Aorta (tissue), 5 donors: ENCODE measurements at places on chromosomes 16 and 17. TPM values are rescaled to one million over a fixed set of nuclear protein-coding genes. Genes with fewer than 3 reads are reported as not detected.

GRAPL gene
- total RNA-seq = 6.6 TPM

USB1 gene
- total RNA-seq = 41.3 TPM

CRHR1 gene
- total RNA-seq = not detected

MRPL10 gene
- 28.6 TPM for total RNA-seq

DHX8 gene
- total RNA-seq = 45.3 TPM

SCARF1 gene
- total RNA-seq = 13.8 TPM

IL17C gene
- total RNA-seq = not detected

KLHL10 gene
- 0.36 TPM for total RNA-seq

- H3K27ac ChIP-seq = no peak overlapping the region
- H3K4me3 ChIP-seq = no peak overlapping the region
- DNase-seq = peak; percentile 19
- no peaks in the 10 kb centered on the region for H3K27me3 ChIP-seq
- no peaks in the 10 kb centered on the region for H3K4me1 ChIP-seq
These were observed 152.7 kb upstream of the CHMP6 start for GRCh38 chr17:80839026-80839345.

DNA sequence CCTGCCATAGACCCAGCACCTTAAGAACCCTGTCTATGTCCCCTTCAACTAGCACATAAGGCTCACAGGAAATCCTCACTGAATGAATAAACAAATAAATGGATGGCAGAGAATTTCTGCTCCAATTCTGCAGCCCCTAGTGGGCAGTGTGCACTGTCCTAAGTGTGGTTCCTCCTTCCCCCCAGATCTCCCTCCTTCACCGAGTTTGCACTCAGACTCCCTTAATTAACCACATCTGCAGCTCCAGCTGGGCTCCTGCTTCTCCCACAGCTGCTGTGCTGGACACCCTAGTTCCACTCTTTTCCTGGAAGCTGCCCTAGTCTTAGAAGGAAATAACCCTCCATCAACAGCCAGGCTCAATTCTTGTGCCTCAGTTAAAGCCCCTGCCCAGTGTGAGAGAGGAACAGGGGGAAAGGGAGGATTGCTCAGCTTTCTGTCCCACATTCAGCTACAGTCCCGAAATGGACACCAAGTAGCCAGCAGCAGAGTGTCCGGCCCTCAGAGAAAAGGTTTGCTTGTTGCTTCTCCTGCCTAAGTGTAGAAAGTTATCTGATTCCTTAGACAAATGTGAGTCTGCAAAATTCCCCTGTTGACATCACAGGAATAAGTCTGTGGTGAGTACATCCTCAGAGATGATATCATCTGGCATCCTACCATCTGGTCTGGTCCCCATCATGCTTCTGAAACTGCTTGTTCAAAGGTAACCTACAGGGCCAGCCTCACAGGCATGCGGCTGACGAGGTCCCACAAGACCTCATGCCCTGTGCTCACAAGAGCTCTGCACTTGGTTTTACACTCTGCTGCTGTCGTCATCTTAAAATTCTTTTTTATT, 12.3 kb downstream of the LRRC3C start:
- H3K27ac ChIP-seq = no peak overlapping the region
- H3K4me1 ChIP-seq = no peaks in the 10 kb centered on the region
- H3K4me3 ChIP-seq = no peak overlapping the region
- no peaks in the 10 kb centered on the region for H3K27me3 ChIP-seq

DNA sequence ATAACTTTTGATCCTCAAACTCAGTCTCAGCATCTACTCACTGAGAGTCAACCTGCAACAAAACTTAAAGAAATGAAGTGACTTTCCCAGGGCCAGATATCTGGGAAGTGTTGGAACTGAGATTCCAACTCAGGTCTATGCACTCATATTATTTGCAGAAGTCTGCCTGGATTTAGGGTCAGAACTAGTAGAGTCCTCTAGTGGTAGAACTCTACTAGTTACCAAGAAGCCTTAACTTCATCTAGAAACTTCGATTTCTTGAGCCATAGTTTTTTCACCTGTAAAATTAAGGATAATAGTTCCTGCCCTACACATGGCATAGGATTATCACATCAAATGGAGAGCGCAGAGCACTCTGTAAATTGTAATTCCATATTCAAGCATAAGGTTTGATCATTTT, 23.4 kb upstream of the KRT24 start:
- no peak for DNase-seq
- no peaks in the 10 kb centered on the region for H3K36me3 ChIP-seq
- no peaks in the 10 kb centered on the region for H3K27me3 ChIP-seq
- no peak overlapping the region for H3K4me3 ChIP-seq
- no peaks in the 10 kb centered on the region for H3K4me1 ChIP-seq

GRCh38 chr17:78058581-78058980, 70.0 kb downstream of the TMC6 start:
- DNase-seq = no peak
- no peak overlapping the region for H3K4me3 ChIP-seq
- H3K4me1 ChIP-seq = peaks cover 8% of the 10 kb centered on the region
- H3K27me3 ChIP-seq = no peaks in the 10 kb centered on the region
- peaks cover 2% of the 10 kb centered on the region for H3K36me3 ChIP-seq

- H3K27ac ChIP-seq = peak overlapping the region; percentile 81
- no peaks in the 10 kb centered on the region for H3K27me3 ChIP-seq
- no peaks in the 10 kb centered on the region for H3K36me3 ChIP-seq
- DNase-seq = no peak
- peaks cover 7% of the 10 kb centered on the region for H3K4me1 ChIP-seq
- H3K4me3 ChIP-seq = no peak overlapping the region
These were observed 25.8 kb downstream of the EPN2 start for GRCh38 chr17:19262650-19263631.

GRCh38 chr16:64857411-64857810, 264.5 kb downstream of the CDH11 start:
- no peak overlapping the region for H3K27ac ChIP-seq
- H3K27me3 ChIP-seq = no peaks in the 10 kb centered on the region
- H3K4me3 ChIP-seq = no peak overlapping the region
- no peaks in the 10 kb centered on the region for H3K4me1 ChIP-seq
- DNase-seq = no peak
- H3K36me3 ChIP-seq = no peaks in the 10 kb centered on the region

DNA sequence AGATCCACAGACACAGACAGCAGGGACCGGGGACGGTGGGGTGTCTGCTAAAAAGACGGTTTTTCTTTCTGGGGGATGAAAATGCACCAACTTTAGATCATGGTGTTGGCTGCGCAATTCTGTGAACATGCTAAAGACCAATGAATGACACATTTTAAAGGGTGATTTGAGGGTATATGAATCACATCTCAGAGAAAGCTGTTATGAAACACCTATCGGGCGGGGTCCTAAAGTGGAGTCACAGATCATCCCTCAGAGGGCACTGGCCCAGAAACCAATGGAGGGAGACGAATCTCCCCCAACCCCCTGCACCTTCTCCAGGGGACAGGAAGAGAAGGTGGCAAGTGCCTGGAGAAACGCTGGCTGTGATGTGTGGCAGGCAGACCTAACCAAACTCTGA, 26.0 kb downstream of the KLHDC4 start:
- H3K4me3 ChIP-seq = no peak overlapping the region
- no peaks in the 10 kb centered on the region for H3K27me3 ChIP-seq
- H3K4me1 ChIP-seq = no peaks in the 10 kb centered on the region
- H3K36me3 ChIP-seq = no peaks in the 10 kb centered on the region
- no peak for DNase-seq
- H3K27ac ChIP-seq = no peak overlapping the region

GRCh38 chr17:74431568-74432423, at the start of gene GPRC5C:
TSS of gene GPRC5C (plus strand) at chr17:74432088. CDS start at chr17:74439777, 7,689 bp downstream.
- no peaks in the 10 kb centered on the region for H3K4me1 ChIP-seq
- H3K27me3 ChIP-seq = no peaks in the 10 kb centered on the region
- no peaks in the 10 kb centered on the region for H3K36me3 ChIP-seq
- H3K27ac ChIP-seq = peak within 1 kb of the TSS; percentile 73
- peak within 1 kb of the TSS; percentile 84 for H3K4me3 ChIP-seq
- DNase-seq = peak; percentile 88

- H3K27ac ChIP-seq = no peak overlapping the region
- no peaks in the 10 kb centered on the region for H3K27me3 ChIP-seq
- no peaks in the 10 kb centered on the region for H3K4me1 ChIP-seq
- H3K36me3 ChIP-seq = no peaks in the 10 kb centered on the region
- no peak for DNase-seq
These were observed 97.2 kb downstream of the RAP1GAP2 start for GRCh38 chr17:2893422-2893914.

DNA sequence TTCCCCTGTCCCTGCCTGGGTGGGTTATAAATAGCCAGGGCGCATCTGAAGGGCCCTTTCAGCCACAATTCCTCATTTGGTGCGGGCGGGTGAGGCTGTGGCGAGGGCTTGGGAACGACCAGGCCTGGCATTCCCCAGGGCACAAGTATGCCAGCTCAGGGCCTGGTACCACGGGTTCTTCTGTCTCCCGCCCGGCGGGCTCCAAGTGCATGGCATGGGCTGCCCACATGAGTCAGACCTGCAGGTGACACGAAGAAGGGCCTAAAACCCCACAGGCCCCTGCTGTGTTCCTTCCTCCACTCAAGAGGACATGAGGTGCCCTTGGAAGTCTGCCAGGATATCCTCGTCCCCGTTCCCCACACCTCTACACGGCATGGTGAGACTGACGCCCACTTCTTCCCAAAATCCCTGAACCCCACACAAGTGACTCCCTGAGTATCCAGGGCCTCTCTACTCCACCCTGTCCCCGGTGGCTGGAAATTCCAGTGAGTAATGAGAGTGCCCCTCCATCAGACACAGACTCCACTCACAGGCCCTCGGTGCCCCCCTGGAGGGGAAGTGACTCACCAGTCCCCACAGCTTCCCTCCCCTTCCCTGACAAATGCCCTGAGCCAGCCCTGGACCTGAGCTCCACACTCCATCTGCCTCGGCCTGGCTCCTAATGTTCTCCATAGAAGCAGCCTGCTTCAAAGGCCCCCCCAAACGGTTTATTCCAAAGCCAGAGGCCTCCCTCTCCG, 68.8 kb downstream of the ABR start:
- H3K4me1 ChIP-seq = no peaks in the 10 kb centered on the region
- peak overlapping the region; percentile 70 for H3K27ac ChIP-seq
- DNase-seq = peak; percentile 96
- no peaks in the 10 kb centered on the region for H3K27me3 ChIP-seq

DNA sequence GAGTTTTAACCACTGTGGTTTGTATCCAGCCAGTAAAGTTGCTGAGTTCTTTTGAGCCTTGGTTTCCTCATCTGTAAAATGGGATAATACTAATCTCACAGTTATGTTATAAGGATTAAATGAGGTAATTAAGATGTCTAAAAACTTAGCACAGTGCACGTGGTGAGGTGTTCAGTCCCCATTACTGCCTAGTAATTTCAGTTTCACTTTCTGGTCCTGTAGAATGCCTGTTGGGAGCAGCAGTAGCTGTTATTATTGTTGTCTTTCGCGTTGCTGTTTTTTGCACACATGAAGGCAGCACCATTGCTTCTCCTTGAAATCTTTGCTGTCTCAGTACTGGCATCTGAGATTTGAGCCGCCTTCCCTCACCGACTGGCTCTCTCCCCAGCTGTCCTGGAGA, 182.4 kb downstream of the DNAH9 start:
- no peak for DNase-seq
- H3K4me1 ChIP-seq = no peaks in the 10 kb centered on the region
- no peak overlapping the region for H3K27ac ChIP-seq
- no peaks in the 10 kb centered on the region for H3K36me3 ChIP-seq
- H3K27me3 ChIP-seq = no peaks in the 10 kb centered on the region
- no peak overlapping the region for H3K4me3 ChIP-seq

DNA sequence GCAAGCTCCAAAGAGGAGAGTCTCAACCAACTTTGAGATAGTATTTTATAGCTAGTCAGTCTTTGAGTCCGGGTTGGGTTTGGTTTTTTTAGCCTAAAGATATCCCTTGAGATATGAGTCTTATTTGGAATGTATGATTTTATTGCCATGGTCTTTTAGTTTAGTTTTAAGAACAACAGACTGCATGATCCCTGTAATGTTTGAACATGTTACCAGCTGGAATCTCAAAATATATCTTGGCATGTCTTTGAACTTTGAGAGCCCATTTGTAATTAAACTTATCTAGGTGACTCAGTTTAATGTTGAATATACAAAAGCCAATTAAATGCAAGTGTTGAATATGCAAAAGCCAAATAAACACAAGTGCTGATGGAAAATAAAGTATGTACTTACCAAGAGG, 100.6 kb downstream of the TANGO6 start:
- peaks cover 3% of the 10 kb centered on the region for H3K36me3 ChIP-seq
- H3K4me3 ChIP-seq = no peak overlapping the region
- no peaks in the 10 kb centered on the region for H3K4me1 ChIP-seq
- no peak for DNase-seq
- no peak overlapping the region for H3K27ac ChIP-seq

DNA sequence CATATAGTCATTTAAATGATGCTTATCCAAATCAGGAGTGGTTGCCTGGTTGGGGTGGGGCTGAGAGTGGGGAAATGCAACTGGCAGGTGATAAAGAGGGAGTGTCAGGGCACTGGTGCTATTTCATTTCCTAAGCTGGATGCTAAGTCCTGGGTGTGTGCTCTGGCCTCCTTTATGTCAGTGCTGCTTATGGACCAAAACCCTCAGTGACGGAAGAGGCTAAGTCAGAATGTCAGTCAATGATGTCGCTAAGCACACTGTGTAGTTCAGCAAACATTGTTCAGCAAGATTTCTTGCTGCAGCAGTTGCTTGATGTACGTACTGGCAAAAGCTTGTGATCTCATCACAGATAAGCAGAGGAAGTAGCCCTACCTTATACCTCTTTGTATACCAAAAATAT, 16.4 kb upstream of the FLCN start:
- peaks cover 6% of the 10 kb centered on the region for H3K36me3 ChIP-seq
- no peaks in the 10 kb centered on the region for H3K27me3 ChIP-seq
- H3K27ac ChIP-seq = no peak overlapping the region
- no peak overlapping the region for H3K4me3 ChIP-seq
- no peaks in the 10 kb centered on the region for H3K4me1 ChIP-seq

DNA sequence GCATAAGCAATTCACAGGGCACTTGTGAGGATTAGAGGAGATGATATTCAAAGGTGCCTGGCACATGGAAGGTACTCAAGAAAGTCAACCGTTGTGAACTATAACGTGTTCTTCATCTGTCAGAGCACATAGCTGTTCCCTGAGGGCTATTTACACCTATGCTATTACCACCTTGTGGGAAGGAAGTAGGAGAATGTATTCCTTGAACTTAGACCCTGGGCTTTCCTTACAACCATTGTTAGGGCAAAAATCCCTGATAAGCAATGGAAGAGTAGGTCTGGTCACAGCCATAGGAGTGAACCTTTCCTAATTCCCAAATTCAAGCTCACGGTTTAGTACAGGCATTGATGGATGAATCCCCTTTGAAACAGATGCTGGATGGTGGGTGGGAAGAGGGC, 188.6 kb downstream of the HAPSTR1 start:
- H3K36me3 ChIP-seq = no peaks in the 10 kb centered on the region
- no peak for DNase-seq
- no peak overlapping the region for H3K4me3 ChIP-seq
- H3K4me1 ChIP-seq = no peaks in the 10 kb centered on the region

GRCh38 chr17:27247071-27247957, 46.6 kb upstream of the WSB1 start:
- H3K36me3 ChIP-seq = no peaks in the 10 kb centered on the region
- no peaks in the 10 kb centered on the region for H3K27me3 ChIP-seq
- DNase-seq = peak; percentile 82
- H3K4me3 ChIP-seq = no peak overlapping the region
- no peak overlapping the region for H3K27ac ChIP-seq
